Left lung (tissue), 14 donors: ENCODE measurements at places on chromosomes 4 and X. TPM values are rescaled to one million over a fixed set of nuclear protein-coding genes. Genes with fewer than 3 reads are reported as not detected.

Gene ZBTB49
- 4.8 TPM for total RNA-seq

DNA sequence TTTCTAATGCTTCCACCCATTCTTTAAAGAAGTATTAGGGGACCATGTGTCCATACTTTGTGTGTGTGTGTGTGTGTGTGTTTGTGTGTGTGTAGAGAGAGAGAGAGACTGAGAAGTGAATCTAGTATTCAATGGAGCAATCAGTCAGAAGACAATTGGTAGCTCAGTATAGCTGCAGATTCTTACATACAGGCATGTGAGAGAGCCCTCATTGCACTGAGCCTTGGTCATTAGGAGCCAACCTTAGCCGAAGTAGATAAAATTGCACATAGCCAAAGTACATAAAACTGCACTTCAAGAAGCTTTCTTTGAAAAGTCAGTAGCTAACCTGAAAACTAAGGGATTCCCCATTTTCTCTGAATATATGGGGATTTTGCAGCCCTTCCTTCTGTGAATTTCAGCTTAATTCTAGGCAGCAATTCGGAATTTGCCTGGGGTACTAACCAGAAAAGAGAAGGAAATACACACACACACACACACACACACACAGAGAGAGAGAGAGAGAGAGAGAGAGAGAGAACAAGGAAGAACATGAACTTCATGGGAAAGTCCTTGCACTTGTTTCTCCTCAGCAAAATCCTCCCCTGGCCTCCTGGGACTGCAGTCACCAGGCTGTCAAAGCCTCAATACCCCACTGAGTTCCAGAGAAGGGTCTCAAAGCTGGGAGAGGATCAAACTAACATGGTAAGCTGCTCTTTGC, 1.7 kb upstream of the PRDM8 start:
- no peak for DNase-seq

GRCh38 chrX:84909151-84909550, 94.5 kb upstream of the APOOL start:
- no peak for DNase-seq

DNA sequence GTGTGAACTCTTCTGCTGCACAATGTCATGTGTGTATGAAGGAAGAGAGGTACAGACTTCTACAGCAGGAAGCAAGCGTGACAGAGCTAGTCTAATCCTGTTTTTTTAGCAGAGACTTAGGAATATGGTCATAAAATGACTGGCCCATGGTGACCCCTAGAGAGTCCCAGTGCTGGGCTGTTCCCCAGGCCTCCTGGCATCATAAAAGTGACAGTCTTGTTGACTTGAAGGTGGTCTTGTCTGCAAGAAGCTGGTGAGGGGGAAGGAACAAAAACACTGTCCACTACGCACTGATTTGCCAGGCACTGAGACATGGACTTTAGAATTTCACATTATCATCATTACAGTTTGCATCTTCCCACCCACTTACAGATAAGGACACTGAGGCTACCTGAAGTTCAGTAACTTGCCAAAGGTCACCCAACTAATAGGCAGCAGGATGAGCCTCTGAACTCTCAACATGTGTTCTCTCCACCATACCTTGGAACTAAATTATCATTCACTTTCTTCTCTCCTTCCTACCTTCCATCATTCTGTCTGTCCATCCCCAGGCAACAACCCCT, 63.0 kb downstream of the HADH start:
- no peak for DNase-seq

- DNase-seq, result no peak
Measured at GRCh38 chr4:176548571-176548970, 228.8 kb downstream of the SPCS3 start.

DNA sequence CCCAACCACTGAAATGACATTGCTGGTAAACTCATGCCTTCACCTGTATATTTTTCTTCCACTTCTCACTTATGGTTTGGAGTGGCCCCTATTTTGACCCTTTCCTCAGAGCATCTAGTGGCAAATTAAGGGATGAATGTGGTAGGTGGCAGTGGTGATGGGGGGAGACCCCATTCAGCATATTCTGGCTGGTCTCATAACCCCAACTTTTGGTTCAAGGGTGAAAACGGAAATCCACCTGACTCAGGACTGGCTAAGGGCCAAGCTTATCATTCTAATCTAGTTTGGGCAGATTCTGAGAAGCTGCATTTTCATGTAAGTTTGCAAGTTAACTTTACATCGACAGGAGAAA, 47.0 kb upstream of the NSUN7 start:
- no peak for DNase-seq

DNA sequence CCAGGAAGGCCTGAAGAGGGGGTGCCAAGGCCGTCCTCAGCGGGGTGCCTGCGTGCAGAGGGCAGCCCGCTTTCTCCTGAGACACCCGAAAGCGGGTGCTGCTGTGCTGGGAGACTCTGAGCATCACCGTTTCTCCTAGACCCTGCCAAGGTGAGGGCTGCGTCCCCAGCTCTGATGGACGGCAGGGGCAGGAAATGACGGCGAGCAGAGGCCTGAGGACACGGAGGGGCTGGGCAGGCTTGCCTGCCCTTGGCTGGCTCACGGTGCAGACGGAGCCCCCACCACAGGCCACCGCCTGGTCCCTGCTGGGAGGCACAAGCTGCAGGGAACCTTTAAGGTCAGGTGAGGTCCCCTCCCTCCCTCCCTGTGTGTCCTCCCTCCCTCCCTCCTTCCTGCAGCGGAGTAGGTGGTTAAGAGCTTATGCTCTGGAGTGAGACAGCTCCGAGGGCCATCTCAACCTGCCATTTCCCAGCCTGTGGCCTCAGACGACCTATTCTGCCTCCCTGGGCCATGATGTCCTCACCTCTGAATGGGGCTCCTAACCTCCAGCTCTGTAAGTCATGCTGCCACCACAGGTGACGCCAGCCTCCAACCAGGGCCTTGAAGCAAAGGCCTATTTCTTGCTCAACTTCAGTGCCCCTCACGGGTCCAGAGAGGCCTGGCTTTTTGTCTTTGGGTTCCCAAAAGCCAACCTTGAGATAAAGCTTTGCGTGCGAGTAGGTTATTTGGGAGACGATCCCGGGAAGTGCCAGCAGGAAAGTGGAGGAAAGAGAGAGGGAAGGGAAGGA, 54.2 kb upstream of the GRPEL1 start:
- no peak for DNase-seq

GRCh38 chrX:153460826-153461225, 9.6 kb downstream of the HAUS7 start:
- no peak for DNase-seq

- no peak for DNase-seq
Measured at GRCh38 chrX:1536712-1537030, 314 bp downstream of the P2RY8 start.

DNA sequence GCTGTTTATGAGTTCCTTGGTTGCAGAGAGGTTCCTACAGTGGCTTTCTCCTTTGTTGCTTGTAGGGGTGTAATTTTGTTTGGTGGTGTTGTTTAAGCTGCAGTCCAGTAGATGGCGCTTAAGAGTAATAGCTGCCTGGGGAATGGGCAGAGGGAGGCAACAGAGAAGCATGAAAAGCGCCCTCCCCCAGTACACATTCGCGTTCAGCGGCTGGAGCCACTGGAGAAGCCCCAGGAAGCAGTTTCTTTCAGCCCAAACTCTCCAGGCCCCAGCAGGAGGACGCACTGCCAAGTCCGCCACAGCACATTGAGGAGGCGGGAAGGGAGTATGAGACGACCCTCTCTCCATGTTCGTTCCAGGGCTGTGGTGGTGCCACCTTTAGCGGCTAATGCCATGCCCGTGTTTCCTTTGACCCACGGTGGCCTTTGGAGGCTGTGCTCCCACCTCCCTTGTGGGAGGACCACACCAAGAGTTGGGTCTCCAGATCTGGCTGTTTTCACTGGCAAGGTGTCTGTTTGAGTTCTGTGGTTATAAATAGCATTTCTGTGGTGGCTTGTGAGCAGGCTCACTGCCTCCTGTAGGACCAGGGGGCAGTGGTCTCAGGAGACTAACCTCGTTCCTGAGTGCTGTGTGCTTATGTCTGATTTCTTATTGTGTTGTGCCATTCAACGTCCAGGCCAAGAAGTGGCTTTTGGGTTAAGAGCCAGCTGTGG, 252.3 kb downstream of the ARHGAP10 start:
- DNase-seq, result no peak
